ENCODE measurements at places on chromosomes 2 and 18.
A peak's percentile ranks its signal among the peaks of the same experiment; 100 is the strongest.

- peak; percentile 87 for DNase-seq
These were observed 46.7 kb upstream of the LAPTM4A start for GRCh38 chr2:20097889-20098714.

GRCh38 chr2:76008001-76008702 lies 297.4 kb upstream of the GCFC2 start:
- no peak for DNase-seq

GRCh38 chr2:101251844-101252407 lies 760 bp upstream of the CNOT11 start:
- DNase-seq, result peak; percentile 29

DNA sequence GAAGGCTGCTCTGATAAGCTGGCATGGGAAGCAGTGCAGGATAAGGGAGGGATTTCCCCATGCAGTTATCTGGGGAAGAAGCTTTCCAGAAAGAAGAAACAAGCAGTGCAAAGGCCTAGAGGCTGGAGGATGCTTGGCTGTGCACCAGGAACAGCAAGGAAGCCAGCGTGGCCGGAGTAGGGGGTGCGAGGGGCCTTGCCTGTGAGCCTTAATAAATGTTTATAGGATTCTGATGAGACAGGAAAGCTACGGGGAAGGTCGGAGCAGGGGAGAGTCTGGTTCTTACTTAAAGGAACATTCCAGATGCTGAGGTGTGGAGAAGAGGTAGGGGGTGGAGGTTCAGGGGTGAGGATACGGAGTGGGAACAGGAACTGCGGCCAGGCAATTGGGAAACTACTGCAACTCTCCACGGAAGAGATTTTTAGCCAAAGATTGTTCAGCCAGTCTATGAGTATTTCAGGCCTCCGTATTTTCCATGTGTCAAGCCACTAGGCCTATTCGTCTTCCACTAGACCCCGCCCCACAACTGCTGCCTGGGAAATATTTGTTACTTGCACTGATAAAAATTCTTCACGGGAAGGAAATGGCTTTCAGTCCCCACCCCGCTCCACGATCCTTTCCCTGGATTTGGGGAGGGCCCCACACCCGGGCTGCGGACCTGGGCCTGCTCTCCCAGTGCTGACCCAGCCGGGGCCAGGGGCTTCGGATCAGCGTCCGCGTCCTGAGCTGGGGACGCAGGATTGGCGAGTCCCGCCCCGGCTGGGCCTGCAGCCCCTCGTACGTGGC lies 516 bp downstream of the EIF2AK2 start:
- DNase-seq, result peak; percentile 50

- peak; percentile 84 for DNase-seq
These were observed 55.7 kb downstream of the CD8B2 start for GRCh38 chr2:106542746-106543359.

- DNase-seq, result no peak
These were observed 197.5 kb upstream of the ARL4C start for GRCh38 chr2:234694244-234695013.

- no peak for DNase-seq
These were observed 117.0 kb downstream of the NFATC1 start for GRCh38 chr18:79512461-79513380.

- no peak for DNase-seq
These were observed 59.5 kb downstream of the LHCGR start for GRCh38 chr2:48695991-48696390.

DNA sequence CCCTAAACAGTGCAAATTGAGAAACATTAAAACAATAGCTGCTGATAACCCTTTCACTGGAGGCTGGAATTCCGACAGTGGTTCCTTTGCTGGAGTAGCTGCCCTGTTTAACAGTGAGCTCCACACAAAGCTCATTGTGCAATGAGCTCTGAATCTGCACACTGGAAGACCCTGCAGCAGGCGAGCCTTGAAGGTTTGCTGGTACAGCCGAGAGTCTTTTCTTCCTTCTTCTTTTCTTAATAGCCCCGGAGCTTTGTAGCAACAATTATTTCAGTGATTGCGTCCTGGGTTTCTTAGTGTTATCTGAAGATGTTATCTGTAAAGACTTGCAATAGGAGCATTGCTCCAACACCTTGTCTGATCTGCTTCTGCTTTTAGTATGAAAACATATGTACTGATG lies 50.8 kb upstream of the CXCR4 start:
- DNase-seq, result no peak

All from activated CD4-positive, alpha-beta memory T cell treated with anti-CD3 and anti-CD28 coated beads for 36 hours (primary cell).